ENCODE measurements at places on chromosomes 4 and X.

DNA sequence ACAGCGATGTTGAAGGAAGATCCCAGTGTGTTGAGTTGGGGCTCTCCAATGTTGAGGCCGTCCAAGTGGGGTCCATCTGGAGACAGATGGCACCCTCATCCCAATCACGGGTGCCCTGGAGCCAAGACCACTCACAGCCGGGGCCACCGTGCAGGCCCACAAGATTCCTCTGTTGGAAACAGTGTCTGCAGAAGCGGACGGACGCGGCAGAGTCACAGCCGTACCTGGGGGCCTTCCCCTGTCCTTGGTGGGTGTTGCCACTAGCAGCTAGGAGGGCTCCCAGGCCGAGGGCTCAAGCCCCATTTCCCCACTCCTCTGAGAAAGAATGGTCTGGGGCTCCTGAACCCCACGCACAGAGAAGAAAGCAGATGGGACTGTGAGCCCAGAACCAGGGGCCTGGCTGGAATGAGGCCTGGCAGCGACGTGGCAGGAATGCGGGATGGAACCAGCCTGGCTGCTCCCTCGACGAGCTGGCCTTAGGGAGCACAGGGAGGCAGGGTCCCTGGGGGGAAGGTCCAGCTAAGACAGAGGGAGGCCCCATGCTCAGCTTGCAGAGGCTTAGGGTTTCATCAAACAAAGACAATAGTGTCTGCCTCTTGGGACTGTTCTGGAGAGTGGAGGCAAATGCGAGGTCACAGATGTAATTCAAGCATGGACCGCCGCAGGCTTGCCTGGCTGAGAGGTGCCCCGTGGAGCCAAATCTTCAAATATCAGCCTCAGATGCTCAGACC, 228.9 kb downstream of the AFAP1 start:
- DNase-seq = no peak

DNA sequence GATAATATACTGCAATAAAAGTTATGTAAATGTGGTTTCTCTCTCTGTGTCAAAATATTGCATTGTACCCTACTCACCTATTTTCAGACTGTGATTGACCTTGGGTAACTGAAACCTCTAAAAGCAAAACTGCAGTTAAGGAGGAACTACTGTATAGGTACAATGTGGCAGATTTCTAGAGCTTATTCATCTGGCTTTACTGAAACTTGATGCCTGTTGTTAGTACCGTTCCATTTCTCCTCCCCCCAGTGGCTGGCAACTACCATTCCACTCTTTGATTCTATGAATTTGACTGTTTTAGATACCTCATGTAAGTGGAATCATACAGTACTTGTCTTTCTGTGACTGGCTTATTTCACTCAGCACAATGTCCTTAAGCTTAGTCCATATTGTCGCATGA, 61.9 kb downstream of the HOPX start:
- DNase-seq = no peak

GRCh38 chr4:97786306-97786920, 356.9 kb downstream of the STPG2 start:
- no peak for DNase-seq

GRCh38 chr4:169611991-169612870, at the start of gene NEK1:
NEK1 (minus strand) TSS chr4:169612583; CDS start chr4:169602630, 9,953 bp downstream.
- DNase-seq = peak; percentile 91

- no peak for DNase-seq
These were observed 339.5 kb downstream of the DHX15 start for GRCh38 chr4:24244663-24245490.

DNA sequence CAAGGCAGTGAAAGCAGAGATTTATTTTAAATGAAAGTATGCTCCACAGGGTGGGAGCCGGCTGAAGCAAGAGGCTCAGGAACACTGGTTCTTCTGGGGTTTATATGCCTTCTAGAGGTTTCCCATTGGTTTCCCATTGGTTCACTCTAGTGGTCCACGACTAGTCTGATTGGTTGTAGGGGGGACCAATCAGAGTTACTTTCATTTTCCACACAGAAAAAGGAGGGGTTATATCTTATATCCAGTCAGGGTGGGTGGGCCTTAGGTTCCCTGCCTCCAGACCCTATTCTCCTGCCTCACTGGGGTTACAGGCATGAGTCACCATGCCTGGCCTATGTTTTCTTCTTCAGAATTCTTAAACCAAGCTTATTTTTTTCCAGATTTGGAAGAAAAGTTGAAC, 101.6 kb downstream of the KLHL8 start:
- peak; percentile 34 for DNase-seq

DNA sequence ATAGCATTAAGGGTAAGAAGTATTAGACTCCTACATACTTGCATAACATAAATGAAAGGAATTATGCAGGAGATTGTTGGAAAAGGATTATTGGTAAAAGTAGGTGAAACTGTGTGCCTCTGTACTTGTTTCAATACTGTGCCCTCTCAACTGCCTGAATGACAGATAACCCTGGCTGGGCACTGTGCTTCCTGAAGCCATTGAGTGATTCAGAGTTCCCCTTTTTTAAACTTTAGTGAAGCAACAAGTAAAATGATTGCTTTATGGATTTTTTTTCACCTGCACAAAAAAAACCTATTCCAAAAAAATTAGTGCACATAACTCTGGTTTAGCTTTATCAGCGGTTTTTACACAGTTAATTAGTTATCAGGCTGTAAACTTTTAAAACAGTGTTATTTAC, 204.8 kb downstream of the TRAM1L1 start:
- no peak for DNase-seq

- DNase-seq = no peak
These were observed 19.5 kb downstream of the SAT1 start for GRCh38 chrX:23802431-23802830.

- DNase-seq = no peak
These were observed 43.6 kb upstream of the IL1RAPL2 start for GRCh38 chrX:104522386-104522785.

GRCh38 chr4:141020801-141021261, 112.4 kb downstream of the RNF150 start:
- DNase-seq = no peak

DNA sequence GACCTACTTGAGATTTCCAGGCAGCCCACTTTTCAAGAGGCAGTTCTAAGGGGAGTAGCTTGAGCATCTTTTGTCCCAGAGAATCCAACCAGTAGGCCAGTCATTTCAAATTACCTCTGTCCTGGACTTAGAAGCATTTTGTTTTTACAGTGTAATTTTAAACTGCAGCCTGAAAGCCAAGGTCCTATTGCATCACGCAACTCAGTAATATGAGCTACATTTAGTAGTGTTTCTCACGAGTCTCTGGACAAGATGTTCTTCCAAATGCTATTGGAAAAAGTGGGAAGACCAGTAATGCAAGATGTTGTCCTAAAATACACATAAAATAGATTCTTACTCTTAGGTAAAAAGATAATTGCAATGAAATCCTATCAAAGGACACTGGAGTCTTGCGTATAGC, 182.5 kb upstream of the ARX start:
- DNase-seq = no peak

GRCh38 chrX:9515973-9516538, 51.2 kb downstream of the TBL1X start:
- DNase-seq = peak; percentile 94

DNA sequence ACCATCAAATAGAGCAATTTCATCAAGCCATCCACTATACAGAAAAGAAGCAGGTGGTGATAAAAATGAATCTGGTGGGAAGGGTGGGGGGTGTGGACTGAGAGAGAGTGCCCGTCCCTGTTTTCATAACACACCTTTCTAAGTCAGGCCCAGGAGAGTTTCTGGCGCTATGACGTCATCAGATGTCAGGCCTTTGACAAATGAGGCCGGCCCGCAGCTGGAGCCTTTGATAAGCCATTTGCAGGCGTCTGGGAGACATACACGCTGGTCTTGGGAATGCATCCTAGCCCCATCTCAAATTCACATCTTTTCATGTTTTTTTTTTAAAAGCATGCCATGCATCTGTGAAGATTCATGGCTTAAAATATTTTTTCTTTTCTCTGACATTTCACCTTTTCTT, 404.5 kb downstream of the BCOR start:
- peak; percentile 38 for DNase-seq

DNA sequence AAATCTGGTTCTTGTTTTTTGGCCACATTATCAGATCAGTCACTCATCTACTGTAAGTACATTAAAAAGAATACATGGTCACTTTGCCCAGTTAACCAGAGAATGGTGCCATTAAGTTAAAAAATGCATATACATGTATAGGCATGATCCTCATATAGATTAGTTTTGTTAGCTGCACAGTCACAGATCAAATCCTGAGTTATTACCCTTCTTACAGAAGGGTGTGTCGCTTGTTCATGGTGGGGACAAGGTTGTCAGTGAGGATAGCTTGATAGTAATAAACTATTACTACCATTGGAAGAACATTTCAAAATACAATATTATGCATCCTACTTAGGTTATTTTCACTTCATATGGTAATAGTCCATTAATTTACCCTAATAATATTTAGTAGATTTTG, 48.5 kb downstream of the GALNT7 start:
- DNase-seq = no peak

- DNase-seq = no peak
These were observed 142.5 kb upstream of the TTC29 start for GRCh38 chr4:147088146-147088545.

GRCh38 chrX:70049925-70050324, at the start of gene AWAT2:
AWAT2 (minus strand) TSS chrX:70049938; CDS start chrX:70049932, 6 bp downstream.
- no peak for DNase-seq

GRCh38 chrX:20434986-20435385, 168.3 kb upstream of the RPS6KA3 start:
- DNase-seq = no peak

GRCh38 chr4:176538217-176538925, 218.6 kb downstream of the SPCS3 start:
- no peak for DNase-seq

DNA sequence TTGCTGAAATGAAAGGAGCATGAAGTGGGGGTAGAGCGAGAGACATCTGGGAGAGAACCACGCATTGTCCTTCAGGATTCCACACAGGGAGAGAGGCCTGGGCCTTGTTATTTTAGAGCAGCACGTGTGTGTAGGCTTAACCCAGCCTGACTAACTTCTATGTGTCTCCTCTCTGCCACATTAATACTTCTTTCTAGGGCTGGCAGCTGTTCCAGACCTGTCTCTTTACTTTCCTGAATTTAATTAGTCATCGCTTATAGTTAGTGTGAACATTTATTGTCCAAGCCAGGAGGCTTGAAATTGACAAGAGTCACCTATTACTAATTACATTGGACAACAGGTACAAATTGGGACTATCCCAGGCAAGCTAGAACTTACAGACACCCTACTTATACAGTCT, 51.3 kb downstream of the SMAD1 start:
- no peak for DNase-seq

DNA sequence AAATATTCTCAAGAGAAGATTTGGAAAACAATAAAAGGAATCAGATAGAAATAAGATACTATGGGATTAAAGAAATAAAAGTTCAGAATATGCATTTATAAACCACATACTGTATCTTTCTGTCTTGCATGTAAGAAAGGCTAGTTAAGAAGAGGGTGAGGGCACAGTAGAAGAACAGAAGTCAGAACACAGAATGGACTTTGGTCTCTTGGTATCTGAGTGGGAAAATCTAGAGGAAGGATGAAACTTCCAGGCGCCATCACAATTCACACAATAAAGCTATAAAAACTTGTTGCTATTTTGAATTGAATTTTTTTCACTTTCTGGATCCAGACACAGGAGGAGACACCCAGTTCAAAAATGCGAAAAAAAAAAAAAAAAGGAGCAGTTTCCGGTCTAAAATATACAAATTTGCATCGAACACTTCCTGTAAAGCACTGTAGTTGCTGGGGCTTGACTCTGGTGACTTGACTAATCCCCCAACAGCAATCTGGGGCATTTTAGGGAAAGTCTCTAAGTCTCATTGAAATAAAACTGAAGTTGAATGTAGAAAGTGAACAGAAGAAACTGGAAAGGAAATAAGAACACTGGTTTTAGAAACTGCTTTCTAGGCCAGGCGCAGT, 8.1 kb upstream of the NAAA start:
- DNase-seq = no peak

DNA sequence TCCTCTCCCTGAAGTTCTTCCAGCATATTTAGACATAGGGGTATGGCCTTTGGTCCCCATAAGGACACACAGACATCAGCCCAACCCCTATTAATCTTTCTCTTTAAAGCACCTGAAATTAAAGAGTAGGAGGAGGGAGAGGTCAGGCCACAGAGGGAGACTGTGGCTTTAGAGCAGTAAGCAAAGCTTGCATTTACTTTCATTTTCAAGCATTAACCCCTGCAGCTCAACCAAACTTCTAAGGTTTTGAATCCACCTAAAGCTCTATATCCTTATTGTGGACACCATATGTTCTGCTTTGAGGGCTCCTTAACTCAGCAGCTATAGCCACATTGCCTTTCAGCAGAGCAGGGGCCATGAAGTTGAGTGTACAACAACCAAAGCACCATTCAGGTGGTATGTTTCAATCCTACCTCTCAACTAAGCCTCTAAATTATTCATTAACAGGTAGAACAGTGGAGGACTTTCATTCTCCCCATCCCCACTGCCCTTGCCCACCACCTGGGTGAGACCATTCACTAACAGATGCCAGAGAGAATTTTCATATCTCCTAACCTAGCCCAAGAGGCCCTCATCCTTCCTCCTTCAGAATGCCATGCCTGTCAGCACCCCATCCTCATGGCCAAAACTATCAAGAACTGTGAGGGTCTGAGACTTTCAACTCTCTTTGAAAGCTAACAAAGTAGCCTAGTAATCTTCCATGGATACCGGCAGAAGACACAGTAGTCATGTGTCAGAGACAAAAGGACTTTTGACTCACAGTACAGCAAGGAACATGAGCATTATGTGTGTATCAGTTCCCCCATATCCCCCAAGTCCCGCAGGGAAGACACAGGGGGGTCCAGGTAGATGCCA, 20.8 kb downstream of the LIN54 start:
- DNase-seq = no peak

- DNase-seq = no peak
These were observed 67.9 kb downstream of the TAB3 start for GRCh38 chrX:30821116-30821515.

DNA sequence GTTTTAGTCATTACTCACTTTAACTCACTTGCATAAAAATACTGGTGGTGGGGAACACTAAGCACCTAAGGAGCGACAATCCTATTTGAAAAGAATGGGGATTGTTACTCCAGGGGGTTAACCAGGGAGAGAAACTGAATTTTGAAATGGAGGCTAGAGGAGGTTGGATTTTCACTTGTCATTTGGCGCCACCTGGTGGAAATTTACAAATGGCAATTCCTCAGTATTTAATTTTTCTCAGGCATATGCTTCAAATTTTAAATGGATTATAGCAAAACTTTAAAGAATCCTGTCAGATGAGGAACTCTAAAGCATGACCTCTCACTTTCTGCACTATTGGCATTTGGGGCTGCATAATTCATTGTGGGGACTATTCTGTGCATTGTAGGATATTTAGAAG, 2.7 kb upstream of the GEMIN8 start:
- peak; percentile 67 for DNase-seq

- peak; percentile 10 for DNase-seq
These were observed 86.2 kb upstream of the HPRT1 start for GRCh38 chrX:134373736-134374135.

- DNase-seq = no peak
These were observed 1606.7 kb upstream of the AGA start for GRCh38 chr4:179048839-179049453.

DNA sequence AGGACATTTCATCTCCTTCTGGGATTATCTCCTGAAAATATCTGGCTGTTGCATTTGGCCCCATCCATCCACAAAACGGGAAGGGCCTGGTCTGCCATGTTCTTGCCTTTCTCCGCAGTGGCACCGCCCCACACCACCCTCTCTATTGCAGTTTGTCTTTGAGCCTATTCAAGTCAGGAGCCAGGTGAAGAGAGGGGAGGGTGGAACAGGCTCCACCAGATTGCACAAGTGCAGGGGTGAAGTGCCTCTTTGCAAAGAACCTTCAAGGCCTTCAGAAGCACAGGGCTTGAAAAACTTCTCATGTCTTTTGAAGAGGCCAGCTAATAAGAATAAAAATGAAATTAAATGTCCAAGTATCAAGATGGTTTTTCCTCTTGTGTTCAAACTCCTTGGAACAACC, 28.7 kb downstream of the RS1 start:
- DNase-seq = no peak
